Small intestine (tissue), 16 donors: ENCODE measurements at places on chromosomes 7 and 10.

- no peak for DNase-seq
These were observed 13.1 kb downstream of the FXYD4 start for GRCh38 chr10:43384252-43385221.

DNA sequence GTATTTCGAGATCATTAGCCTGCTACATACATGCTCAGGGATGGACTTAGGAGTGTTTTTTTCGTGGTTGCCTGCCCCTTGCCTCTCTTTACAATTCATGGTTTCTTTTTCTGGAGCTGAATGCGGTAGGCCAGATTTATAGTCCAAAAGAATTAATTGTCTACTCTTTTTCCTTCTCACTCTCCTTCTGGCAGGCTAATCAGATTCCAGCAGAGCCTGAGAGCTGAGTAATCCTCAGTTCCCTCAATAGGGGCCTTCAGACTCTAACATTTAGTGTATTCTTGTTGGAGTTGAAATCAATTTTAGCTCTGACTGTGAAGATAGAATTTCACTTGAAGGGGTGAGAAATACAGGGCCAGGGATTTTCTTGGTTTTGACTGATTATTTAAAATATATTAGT is 16.4 kb downstream of the SORCS3 start:
- DNase-seq: no peak

DNA sequence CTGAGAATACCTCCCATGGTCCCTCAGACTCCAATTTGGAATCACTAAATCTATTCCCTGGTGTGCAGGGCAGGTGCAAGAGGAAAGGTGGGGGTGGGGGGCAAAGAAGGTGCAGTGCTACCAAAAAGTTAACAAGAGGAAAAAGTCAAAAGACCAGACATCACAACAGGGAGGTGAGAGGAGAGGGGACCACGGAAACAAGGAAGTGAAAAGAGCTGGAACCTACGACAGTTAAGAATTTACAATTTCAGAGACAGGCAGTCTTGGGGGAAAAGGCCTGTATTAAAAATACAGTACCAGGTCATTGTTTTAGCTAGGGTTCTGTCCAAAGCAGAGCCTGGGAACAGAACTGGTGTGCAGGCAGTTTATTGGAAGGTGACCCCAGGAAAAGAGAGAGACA is 14.6 kb downstream of the ITGB1 start:
- DNase-seq: no peak

- no peak for DNase-seq
These were observed 51.0 kb downstream of the CPED1 start for GRCh38 chr7:121039510-121039822.

- DNase-seq: no peak
These were observed 9.1 kb upstream of the ANAPC16 start for GRCh38 chr10:72206511-72207229.

- DNase-seq: no peak
These were observed 862.3 kb downstream of the TYW1 start for GRCh38 chr7:67858931-67859330.

DNA sequence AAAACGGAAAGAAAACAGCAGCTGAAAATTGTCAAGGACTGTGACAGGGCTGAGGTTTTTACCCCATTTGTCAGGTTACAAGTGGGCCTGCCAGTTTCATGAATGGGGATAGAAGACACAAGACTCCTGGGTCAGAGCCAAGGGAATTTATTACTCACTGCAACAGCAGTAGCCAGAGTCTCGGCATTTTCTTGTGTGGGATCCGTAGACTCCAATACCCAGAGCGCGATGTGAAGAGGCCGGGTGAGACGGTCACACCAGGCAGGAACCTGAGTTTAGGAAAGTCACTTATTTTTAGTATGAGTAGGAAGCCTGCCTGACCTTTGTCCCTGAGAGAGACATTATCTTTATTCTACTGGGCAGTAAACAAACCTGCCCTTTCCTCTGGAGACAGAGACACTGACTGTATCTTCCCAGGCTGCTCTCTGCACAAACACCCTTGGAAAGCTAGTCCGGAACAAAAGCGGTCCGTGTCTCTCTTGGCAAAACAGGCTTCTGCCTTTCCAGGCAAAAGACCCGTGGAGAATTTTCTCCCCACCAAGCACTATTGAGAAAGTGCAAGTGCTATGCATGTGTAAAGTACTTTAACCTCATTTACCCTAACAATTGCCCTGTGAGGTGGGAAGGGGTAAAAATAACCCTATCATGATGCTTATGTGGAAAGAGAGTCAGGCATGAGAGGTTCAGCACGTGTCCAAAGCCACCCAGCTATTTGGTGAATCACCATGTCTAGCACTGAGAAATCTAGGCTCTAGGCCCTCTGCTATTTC is 58.4 kb downstream of the JCAD start:
- DNase-seq: no peak

- no peak for DNase-seq
These were observed 10.9 kb downstream of the AQP1 start for GRCh38 chr7:30922596-30922995.

DNA sequence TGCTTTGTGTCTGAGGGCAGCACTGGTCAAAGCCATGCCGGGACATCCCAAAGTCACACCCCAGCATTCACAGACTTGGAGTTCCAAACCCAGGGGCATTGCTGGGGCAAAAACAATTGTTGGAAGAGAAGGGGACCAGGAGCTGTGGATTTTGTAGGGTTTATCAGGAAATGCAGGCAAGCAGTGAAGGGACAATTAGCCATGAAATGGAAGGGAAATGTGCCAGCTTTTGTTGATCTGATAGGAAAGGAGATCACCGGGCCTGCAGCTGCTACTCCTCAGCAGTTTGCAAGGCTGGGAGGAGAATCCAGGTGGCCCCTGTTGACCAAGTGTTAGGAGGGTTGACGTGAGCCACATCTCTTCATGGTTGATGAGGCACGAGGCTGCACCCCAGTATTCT is 2.5 kb upstream of the BRI3 start:
- peak; percentile 22 for DNase-seq

- no peak for DNase-seq
These were observed 2.6 kb upstream of the MNX1 start for GRCh38 chr7:157013101-157013500.

GRCh38 chr7:103988468-103989199 is 824 bp downstream of the RELN start:
- no peak for DNase-seq

DNA sequence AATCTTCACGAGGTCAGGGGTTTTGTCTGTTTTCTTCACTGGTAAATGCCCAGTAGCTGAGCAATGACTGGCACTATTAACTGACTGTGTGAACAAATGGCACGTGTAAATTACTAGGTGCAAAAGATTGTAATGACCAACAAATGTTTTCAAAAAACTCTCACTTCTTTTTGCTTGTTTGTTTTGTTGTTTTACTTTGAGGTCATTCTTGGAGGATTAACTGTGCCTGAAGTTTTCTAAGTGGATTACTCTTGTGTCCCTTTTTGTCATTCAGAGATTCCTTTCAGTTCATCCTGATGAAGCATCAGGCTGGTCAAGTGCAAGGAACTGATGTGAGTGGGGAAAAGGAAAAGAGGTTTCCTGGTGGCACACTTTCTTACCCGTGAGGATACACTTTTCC is 74.4 kb upstream of the PPP1R3C start:
- no peak for DNase-seq

- DNase-seq: no peak
These were observed 28.3 kb downstream of the TBATA start for GRCh38 chr10:70756700-70757360.

DNA sequence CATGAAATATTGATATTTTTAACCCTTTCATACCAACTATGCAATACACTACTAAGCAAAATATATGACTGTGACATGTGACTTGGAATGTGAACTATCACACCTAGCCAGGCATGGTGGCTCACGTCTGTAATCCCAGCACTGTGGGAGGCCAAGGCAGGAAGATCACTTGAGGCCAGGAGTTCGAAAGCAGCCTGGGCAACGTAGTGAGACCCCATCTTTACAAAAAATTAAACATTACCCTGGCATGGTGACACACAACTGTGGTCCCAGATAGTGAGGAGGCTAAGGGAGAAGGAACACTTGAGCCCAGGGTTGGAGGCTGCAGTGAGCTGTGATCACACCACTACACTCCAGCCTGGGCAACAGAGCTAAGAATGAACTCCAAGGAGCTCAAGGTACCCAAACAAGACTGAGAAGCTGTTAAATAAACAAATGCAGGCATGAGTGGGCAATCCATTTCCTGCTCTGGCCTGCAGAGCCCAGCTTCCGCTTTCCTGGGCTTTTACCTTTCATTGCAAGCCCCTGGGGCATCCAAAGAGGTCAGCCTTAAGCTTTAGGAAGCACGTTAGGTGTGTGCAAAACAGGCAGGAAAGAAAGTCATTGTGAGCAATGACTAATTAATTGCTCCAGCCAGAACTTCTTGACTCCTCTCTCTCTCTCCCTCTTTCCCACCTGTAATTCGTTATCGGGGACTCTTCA is 162.1 kb upstream of the FOXK1 start:
- no peak for DNase-seq

- DNase-seq: no peak
These were observed 211.7 kb downstream of the CCSER2 start for GRCh38 chr10:84540022-84540616.

DNA sequence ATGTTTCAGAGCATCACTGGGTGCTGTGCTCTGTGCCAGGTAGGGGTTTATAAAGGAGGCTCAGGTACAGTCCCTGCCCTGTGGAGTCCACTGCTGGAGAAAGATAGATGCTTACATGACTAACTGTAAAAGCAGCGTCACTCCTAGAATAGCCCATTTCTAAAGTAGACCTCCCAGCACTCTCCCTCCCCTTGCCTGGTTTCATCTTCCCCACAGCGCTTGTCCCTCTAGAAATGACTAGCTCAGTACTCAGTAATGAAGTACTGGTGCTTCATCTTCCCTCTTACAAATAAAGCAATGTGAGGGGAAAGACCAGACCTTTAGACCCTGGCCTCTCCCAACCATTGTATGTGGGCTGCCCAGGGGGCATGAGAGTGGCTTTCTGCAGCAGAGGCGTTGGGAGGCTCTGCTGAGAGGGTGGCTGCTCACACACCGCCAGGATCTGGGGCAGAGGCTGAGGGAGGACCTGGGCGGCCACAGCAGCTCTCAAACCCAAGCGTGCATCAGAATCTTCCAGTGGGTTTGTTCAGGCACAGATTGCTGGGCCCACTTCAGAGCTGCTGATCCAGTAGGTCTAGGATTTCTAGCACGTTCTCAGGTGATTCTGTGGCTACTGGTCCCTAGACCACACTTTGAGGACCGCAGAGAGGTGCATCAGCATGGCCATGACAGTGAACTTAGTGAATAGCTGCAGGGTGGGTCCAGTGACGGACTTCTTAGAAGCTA is 110.3 kb upstream of the ANLN start:
- no peak for DNase-seq

DNA sequence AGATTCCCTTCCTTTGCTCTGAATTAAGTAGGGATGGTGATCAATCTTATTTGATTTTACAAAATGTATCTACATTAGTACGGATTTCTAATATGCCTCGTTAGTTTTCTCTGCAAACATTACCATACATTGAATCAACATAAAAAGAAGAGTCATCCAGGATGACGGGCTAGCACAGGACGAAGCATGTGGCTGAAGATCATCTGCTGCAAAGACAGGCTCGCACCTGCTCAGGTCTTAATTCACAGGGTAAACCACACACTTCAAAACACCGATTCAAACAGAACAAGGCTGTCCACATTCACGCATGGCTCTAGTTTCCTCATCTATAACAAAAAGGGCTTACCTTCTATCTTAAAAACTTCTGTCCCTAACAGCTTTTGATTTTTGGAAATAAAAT is 323.0 kb downstream of the PARD3 start:
- no peak for DNase-seq

DNA sequence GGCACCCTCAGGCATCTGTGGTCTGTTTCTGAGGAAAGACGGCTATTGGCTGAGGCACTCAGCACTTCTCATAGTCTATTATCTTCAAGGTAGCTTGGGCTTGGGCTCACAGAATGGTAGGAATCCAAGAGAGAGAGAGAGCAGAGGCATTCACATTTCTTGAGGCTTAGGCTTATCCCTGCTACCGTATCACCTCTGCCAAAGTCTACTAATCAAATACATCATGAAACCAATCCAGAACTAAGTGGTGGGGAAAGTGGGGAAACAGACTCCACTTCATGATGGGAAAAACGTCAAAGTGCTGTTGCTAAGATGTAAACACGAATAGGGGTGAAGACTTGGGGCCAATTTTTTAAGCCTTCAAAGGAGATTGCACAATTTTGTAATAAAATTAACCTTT is 271.1 kb upstream of the SEMA3D start:
- DNase-seq: no peak

DNA sequence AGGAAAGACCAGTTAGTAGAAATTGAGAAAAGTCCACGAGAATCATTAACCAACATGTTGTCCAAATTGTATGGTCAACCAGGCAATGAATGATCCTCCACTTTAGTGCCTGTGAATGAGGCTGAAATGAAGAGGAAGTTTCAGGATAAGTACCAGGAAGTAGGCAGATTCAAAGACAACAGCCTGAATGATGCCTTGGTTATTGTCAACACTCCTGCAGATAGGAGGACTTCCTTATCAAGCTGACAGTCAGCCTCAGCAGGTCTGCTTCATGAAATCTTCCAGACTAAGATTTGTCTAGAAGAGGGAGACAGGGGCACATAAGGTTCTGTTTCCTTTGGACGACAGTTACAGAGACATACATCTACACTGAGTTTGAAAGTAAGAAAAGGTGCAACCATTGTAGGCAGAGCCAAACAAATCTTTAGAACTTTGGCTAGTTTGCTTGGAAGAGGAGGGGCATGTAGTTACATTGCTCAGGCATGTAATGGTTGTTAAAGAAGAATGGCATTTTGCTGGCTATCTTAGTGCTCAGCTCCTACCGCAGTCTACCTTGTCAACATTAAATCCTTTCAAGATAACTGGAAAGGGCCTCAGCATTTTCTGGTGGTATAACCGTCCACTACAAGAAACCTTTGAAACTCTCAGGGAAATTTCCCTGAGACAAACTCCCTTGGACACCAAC is 81.4 kb downstream of the ABI1 start:
- peak; percentile 26 for DNase-seq

GRCh38 chr7:124908259-124908658 is 21.4 kb downstream of the POT1 start:
- DNase-seq: no peak

DNA sequence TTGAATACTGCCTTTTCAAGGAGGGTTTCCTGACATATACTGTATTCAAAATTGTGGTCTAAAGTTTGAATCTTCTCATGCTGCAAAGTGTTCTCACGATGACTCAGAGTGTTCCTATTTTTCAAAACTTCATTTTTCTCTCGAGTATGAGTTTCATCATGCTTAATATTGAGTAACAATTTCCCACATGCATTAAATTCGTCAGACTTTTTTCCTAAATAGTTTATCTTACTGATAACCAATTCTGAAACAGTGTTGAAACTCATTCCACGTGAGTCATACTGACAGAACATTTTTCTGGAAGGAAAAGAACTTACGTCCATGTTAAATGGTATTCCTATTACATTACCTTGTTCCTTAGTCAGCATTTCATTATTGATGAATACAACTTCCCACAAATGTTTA is 44.1 kb downstream of the ZNF33B start:
- no peak for DNase-seq

- DNase-seq: no peak
These were observed 16.0 kb downstream of the CCDC71L start for GRCh38 chr7:106644999-106645398.

GRCh38 chr7:110568388-110568787 is 522.5 kb upstream of the LRRN3 start:
- DNase-seq: no peak

- no peak for DNase-seq
These were observed 235.9 kb downstream of the REEP3 start for GRCh38 chr10:63757067-63757466.
